ENCODE measurements at places on chromosomes 2 and 18.

- no peak for DNase-seq
Observed at GRCh38 chr2:134365356-134365755, 111.5 kb downstream of the MGAT5 start.

DNA sequence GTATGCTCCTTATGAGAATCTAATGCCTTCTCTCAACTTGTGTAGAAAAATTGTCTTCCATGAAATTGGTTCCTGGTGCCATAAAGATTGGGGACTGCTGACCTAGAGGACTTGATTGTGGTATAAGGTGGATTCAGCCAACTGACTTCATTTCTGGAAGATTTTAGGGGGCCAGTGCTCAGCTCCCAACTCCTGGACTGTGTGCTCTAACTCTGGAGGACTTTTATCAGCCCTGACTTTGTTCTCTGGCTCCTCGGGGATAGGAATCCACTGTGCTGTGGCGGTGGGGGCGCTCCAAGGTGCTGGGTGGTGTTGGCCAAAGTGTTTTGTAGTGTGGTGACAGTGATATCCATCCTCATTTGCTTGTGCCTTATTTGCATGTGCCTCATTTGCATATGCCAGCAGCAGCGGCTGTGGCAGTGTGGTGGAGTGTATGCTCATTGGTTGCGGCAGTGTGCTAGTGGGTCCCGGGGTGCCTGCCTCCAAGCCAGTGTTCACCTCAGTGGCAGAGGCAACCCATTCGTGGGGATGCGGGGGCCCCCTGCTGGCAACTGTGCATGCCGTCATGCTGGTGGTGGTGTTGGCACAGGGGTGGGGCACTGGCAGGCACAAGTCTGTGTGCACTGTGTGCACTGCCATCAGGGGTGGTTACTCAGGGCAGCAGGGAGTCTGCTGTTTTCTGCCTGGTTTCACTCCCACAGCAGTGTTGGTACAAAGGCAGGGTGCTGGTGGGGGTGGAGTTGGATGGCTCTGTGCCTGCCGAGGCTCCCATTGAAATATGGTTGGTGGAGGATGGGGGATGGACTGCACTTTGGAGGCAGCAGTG, 19.6 kb downstream of the EHBP1 start:
- DNase-seq = no peak

DNA sequence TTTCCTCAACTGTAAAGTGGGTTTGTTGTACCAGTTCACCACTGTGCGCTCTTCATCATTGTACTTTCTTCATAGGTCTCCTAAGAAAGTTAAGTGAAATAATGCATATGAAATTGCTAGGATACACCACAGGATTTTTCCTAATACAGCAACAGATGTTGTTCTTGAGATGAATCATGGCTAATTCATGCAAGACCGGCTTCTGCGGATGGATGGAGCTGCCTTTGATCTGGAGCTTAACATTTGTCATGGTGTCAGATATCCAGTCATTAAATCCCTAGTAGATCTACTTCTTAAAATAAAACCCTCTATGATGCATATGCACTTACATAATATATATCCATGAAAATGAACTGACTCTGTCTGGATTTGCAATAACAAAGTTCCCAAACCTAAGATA, 114.1 kb downstream of the COL6A3 start:
- DNase-seq = no peak

DNA sequence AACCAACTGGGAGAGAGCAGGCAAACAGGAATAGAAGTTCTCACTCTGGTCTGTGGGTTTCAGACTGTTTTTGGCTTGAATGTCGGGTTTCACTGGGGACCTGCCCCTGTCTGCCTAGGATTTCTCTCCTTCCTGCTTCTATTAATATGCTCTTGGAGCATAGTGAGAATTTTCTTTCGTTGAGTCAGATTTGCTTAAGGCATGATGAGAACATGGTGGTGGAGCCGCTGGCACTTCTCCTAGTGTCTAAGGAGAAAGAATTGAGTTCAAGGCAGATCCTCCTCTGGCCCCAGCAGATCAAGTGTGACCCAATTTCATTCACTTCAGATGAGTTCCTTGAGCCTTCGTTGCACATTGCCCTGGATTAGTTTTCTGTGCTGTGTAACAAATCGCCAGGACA, 103.9 kb upstream of the HS6ST1 start:
- DNase-seq = no peak

DNA sequence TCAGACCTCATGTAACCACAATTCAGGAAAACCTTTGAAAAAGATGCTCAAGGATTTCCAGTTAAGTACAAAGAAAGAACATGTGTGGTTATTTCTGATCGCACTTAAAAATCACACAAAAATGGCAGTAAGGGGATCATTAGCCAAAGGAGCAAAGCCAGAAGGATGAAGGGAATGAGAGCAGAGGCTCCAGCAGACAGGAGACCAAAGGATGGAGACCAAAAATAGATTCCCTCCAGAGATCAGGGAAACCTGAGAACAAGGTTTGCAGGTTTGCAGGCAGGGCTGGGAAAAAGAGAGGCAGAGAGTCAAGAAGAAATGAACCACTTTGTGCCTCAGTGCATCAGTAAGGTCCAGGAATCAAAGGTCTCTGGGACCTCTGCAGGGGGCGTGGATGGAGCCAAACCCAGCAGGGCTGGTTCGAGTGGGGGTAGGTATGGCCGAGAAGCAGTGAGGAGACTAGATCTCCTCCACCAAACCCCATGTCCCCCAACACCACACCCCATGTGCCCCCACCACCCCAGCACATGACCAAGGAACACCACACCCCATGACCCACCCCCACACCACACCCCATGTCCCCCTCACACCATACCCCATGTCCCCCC, 98.5 kb upstream of the GPC1 start:
- no peak for DNase-seq

DNA sequence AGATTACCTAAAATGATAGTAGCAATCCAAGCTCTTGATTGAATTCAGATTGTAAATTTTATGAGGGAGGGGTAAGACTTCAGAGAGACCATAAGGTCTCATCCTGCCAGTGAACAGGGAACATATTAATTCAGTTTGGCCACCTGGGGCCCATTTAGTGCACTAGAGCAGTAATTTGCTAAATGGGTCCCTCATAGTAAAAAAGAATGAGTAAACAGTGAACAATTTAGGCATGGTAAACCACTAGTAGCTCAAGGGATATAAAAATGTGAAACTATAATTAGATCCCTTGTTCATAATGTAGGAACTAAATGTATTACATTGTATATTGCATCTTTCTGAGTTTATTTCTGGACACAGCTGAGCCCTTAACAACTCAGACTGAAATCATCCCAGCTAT, 4.9 kb upstream of the PHLPP1 start:
- no peak for DNase-seq

DNA sequence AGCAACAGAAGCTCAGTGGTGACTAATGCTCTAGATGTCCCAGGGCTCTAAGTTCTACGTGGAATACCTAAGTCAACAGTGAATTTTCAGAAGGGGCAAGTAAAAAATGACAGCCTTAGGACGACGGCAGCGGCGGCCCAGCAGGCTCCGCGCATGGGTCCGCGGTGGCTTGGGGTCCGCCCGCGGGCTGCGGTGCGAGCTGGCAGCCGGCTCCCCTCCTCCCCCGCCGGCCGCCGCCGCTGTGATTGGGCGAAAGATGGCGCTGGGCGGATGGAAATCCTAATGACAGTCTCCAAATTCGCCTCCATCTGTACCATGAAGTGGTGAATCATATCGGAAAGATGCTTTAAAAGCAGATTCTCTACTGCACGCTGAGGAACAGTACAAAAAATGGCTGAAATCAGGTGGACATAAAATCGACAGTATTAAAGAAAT, 74.7 kb downstream of the HNRNPLL start:
- DNase-seq = no peak

- no peak for DNase-seq
Observed at GRCh38 chr18:41765460-41765859, 189.6 kb upstream of the PIK3C3 start.

- DNase-seq = no peak
Observed at GRCh38 chr2:234593636-234594035, 96.8 kb upstream of the ARL4C start.

- DNase-seq = no peak
Observed at GRCh38 chr2:43802135-43802534, 28.3 kb downstream of the DYNC2LI1 start.
